ENCODE measurements at places on chromosomes 3 and 15.

DNA sequence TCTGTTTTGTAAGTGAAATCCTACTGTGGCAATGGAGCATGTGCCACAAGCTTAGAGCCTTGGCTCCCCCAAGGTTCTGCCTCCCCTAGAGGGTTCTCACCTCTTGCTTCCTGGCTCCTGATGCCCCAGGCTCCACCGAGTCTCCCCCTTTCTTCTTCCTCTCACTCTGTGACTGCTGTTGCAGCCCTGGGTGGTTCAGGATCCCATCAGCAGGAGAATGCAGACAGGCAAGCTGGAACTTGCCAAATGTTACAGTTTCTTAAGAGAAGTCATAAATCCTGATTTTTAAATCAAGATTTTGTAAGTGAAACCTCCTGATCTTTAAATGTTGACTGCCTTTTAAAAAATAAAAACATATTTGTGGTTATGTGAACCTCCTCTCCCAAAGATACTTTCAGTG lies 133.9 kb downstream of the CCNL1 start:
- no peak for DNase-seq

- no peak for DNase-seq
Measured at GRCh38 chr3:116445990-116446389, 703 bp upstream of the LSAMP start.

GRCh38 chr3:28326458-28326926 lies 22.0 kb upstream of the ZCWPW2 start:
- DNase-seq, result no peak

DNA sequence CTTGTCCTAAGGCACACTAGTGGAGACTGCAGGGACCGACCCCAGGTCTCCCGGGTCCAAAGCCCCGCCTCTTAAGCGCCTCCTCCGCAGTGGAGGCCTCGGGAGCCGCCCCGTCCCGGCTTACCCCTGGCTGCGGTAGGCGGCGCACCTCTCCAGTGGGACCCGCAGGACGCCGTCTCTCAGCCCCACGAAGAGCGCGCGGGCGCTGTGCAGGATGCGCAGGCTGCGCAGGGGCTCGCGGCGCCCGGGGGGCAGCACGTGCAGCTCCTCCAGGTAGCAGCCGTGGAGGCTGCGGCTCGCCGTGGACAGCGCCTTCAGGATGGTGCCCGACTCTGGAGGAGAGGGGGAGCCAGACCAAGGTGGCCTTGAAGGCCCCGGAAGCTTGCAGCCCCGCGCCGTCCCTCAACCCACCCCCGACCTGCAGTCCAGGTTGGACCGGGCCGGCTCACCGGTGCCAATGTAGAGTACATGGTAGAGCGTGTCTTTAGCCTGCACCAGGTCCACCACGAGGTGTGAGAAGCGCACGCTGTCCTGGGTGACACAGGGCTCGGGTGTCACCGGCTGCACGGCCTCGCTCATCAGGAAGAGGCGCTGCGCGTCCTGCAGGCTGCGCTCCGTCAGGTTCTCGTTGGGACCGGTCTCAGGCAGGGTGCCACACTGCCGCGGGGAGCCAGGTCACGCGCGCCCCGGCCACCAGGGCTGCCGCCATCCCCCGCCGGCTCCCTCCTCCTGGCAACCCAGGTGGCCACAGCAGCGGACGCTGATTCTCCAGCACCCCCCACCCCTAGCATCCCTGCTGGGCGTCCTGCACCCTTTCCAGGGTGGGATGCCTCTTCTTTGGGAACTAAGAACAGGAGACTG lies 105.5 kb downstream of the SEMA5B start:
- peak; percentile 34 for DNase-seq

DNA sequence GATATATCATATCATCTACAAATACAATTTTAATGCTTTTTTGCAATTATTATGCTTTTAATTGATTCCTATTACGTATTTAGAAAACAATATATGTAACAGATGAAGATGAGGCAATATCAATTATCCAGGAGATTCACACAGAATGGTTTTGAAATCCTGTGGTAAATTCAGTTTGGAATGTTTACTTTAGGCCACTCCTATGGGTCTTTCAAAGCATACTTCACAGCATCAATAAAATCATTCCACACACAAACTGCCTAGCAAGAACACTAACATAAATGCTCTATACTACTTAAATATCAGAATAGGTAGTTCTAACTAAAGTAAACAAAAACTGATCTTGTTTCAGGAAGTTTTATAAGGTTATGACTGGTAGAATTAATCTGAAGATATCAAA lies 90.5 kb downstream of the FAM227B start:
- DNase-seq, result no peak

DNA sequence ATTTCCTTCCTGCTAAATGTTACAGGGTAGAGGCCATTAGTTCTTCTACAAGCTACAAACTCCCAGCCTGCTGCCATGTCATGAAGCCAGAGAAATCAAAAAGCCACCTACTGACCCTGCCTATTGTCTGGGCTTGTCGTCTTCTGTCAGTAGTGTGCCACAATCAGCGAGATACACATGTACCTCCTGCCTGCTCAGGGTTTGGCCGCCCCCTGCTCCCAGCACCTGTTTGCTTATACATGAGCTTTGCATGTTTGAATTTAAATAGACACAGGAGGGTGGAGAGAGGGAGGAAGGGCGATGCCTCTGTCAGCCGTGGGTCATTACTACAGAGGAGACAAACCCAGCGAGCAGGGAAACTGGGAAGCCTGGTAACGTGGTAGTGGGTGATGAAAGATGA lies 106.1 kb downstream of the ROBO2 start:
- DNase-seq, result no peak

Data from NCI-H2107 (cell line).